Germinal center (tissue), 1 donor: ENCODE measurements at places on chromosomes 5 and 9.

DNA sequence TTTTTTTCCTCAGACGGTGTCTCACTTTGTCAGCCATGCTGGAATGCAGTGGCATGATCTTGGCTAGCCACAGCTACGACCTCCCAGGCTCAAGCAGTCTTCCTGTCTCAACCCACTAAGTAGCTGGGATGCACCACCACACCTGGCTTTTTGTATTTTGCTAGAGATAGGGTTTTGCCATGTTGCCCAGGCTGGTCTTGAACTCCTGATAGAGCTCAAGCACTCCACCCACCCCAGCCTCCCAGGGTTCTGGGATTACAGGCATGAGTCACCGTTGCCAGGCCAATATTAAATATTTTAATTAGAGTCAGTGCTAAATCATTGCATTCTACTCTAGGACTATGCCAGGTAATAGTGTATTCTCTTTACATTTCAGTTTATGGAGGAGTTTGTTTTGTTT, 41.5 kb downstream of the UBE2R2 start:
- DNase-seq = no peak

- no peak for DNase-seq
These were observed 1.6 kb upstream of the TNIP1 start for GRCh38 chr5:151082282-151082902.

GRCh38 chr9:129612815-129613519, 7.9 kb downstream of the C9orf50 start:
- DNase-seq = no peak

DNA sequence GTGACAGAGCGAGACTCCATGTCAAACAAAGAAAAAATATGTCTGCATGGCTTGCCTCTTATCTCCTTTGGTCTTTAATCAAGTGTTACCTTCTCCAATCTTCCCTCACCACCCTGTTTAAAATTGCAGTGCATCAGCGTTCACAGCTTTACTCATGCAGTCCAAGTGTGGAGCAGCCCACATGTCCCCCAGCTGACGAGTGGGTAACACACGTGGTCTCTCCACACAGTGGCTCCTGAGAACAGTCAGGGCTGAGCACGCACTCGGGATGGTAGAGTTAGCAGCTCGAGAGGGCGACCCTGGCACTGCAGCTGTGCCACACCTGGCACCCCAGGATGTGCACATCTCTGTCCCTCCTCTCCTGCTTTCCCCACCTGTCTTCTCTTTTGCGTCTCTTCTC, 25.9 kb upstream of the CFAP157 start:
- DNase-seq = no peak

DNA sequence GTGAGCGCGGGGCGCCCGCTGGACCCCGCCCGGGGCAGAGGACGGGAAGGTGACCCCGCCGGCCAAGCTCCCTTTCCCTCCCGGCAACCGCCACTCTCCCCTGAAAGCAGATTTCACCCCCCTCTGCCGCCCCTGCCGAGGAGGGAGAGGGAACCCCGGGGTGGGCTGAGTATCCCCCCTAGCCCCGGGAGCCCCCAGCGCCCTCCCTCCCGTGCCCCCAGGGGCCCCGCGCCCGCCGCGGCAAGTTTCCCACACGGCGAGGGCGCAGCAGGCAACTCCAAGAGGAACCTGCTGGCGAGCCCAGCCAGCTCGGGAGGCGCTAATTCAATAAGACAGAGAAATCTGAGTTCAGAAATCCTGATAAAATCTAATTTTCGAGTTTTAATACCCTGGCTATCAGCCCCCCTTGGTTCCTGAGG, 1.6 kb downstream of the NTNG2 start:
- no peak for DNase-seq
